ENCODE measurements at places on chromosomes 2 and 18. TPM values are rescaled to one million over a fixed set of nuclear protein-coding genes. Genes with fewer than 3 reads are reported as not detected.

The DSG2 gene
- total RNA-seq, result 93.5 TPM

The RAB6D gene
- not detected for total RNA-seq

The ABCB11 gene
- total RNA-seq, result 0.28 TPM

The MAPRE2 gene
- 7.1 TPM for total RNA-seq

The THOC1 gene
- 35.6 TPM for total RNA-seq

The DSG1 gene
- 48.9 TPM for total RNA-seq
